ENCODE measurements at places on chromosomes 11 and 22.

DNA sequence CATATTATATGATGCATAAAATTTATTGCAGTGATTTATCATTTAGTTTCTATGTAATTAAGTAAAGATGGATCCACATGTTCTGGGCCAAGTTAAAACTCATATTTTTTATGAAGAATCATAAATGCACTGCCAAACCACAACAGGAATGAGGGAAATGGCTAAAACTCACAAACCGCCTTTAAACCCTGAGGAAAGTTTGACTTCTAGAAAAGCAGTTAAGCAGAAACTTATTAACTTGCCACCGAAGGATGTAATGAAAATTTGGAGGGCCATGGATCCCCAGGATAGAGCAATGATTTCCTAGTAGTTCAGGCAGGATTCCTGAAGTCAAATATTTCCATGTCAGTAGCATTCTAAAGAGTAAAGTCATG, 218.3 kb upstream of the CTSC start:
- DNase-seq: peak; percentile 69

DNA sequence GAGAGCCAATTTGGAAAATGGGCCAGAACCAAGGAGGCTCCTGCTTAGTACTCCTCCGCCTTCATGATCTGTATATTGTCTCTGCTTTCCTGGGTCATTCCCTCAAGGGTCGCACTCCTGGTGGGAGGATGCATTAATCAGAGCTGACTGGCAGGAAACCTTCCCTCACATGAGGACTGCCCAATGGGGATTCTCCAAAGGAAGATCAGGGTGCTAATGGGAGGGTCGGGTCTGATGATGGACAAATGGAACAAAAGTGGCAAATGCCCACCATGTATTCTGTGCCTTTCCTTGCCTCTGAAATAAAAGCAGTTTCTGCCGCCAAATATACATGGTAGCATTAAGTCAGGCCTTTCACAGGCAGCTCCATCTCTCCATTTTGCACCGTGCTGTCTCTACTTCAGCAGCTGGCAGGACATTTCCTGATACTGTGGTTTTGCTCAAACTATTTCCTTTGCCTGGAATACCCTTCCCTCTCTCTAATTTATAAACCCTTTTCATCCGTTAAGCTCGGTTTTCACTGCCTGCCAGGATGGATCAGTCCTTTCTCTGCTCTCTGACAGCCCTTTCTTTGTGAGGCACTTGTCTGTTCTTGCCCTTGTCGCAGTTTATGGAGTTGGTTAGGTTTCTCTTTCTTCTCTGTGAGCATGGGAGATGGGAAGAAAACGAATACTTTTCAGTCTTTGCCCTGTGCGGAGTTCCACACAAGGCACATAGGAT, 13.5 kb downstream of the SREBF2 start:
- no peak for DNase-seq

DNA sequence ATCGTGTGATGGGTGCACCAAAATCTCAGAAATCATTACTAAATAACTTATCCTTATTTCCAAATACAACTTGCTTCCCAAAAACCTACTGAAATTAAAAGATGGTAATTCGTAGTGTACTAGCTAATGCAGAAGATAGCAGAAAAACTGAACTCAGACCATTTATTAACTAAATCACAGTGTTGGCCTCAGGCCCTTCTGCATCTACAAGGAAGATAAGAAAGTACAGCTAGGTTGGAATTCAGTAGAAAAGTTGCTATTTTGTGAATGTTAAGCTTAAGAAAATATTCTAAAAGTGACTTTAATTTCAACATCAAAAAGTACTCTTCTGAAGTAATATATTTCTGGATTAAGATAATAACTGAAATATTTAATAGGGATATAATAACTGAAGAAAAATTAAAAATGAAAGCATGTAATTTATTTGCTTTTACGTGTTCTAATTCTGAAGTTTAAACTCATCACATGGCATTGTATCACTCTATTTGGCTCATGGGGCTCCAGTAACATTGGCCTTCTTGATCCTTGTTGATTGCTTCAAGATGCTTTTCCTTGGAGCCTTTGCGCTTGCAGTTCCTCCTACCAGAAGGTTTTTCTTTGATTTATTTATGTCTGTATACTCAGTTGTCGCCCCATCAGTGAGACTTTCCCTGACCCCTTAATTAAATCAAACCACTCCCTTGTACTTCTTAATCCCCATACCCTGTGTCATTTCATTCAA, 847.9 kb upstream of the ANO3 start:
- DNase-seq: no peak

DNA sequence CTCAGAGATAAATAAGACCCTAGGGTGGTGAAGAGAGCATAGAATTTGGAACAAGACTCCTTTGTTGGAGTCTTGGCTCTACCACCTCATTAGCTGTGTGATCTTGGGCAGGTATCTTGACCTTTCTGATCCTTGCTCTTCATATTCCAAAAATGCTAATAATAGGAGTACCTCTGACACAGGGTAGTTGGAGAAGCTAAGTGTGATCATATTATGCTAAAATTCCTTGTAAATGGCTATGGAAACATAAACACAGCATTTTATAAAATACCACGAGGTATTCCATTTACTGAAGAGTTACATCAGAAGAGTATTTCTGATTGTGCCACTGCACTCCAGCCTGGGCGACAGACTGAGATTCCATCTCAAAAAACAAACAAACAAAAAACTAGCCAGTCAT, 9.4 kb downstream of the PTPRJ start:
- peak; percentile 33 for DNase-seq

GRCh38 chr22:49303061-49303735, 524.5 kb downstream of the BRD1 start:
- DNase-seq: no peak

GRCh38 chr11:2860636-2861035, 24.9 kb downstream of the CDKN1C start:
- DNase-seq: peak; percentile 70

DNA sequence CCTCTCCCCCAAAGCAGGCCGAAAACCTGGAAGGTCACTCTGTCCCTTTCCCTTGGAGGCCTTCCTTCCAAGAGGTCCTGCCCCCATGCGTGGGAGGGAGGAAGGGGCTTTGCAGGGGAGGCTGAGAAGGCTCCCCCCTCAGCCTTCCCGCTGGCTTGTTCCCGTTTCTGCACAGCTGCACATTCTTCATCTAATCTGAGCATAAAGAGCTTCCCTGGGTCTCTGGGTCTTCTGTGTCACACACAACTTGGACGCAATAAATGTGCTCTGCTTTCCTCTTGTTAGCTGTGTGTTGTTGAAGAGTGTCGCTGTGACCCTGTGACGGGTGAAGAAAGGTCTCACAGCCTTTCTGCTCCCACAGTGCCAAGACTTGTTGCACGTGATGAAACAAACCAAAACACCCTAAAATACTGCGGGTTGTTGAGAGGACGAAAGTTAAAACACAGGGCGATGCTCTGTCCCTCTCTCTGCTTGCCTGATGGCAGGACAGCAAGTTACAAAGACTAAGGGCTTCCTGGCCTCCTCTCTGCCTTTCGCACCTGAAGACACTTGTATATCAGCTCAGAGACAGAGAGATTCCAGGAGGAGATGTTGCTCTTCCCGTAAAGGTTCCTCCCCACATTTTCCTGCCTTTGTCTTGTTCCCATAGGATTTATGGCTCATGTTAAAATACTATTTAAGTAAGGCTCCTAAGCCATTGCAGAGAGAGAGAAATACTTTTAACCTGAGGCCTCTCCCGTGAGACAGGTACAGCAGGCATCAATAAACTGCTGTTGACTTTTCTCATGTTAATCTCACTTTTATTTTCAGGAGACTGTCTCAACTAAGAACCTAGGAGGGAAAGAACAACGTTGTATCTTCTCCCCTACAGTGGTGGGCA, 15.4 kb upstream of the IFITM3 start:
- DNase-seq: no peak

DNA sequence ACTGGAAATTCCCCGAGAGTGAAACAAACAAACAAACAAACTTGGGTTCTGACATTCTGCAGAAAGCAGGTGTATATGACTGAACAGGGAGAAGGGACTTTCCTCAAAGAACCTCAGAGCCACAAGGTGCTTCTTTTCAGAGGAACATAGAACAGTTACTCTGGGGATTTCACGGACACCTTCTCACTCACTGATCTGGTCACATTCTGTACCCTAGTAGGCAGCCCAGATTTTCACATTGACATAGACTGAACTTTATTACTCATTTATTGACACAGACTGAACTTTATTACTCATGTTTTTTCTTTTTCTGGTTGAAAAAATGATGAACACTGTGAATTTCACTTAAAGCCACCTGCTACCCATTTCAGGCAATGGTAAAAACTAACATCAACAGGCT, 263.0 kb downstream of the OPCML start:
- no peak for DNase-seq

DNA sequence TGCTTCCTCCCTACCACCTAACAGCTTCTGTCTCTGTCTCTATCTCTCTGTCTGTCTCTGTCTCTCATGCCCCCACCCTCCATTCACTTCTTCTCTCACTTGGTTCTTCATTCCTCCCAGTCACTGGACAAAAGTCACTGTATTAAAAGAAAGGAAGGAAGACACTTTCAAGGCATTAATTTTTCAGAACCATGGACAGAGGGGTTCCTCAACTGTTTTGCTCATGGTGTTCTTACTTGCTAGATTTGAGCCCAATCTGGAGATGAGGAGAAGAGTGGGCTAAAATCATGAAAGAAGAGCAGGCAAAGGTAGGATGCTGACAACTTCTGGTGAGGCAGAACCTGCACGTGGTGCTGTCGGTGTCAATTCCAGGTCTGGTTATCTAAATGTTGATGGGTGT, 116.7 kb upstream of the LARGE1 start:
- no peak for DNase-seq

DNA sequence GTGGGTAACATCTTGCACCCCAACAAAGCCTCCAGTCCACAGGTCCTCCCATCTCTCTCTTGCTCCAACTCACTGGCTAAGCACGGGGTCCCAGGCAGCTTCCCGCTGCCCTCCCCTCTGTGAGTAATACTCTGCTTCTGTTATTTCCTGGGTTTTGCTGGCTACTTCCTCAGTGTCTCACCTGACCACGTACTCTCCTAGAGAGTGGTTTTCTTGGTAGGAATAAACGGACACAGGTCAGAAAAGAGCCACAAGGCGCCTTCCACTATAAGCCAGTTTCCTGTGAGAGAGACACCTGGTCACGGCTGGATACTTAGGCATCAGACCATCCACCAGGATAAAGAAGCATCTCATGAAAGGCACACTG, 36.0 kb downstream of the ARRB1 start:
- peak; percentile 38 for DNase-seq

- no peak for DNase-seq
Measured at GRCh38 chr22:47686594-47687345, 924.3 kb downstream of the TBC1D22A start.

DNA sequence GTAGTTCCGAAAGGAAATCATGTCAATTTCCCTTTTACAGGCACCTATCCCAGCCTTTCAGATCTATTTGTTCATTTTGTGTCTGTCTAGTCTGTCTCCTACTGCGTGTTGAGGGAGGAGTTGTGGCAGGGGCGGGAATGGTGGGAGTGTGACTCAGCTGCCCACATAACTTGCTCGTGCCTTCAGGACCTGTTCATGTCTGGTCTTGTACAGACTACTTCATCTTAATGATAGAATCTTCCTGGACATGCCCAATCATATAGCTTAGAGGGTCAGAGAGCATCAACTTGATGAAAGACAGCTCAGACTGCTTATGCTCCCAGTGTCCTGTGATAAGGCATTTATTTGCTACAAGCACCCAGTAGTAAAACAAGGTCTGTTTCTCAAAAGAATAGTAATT, 61.0 kb upstream of the BIRC3 start:
- peak; percentile 83 for DNase-seq

Measured in M059J (cell line).